ENCODE measurements at places on chromosomes 13 and 19. TPM values are rescaled to one million over a fixed set of nuclear protein-coding genes. Genes with fewer than 3 reads are reported as not detected.

Gene C19orf73
- 9.3 TPM for total RNA-seq

Gene YJEFN3
- 1.6 TPM for total RNA-seq

Gene CATSPERD
- not detected for total RNA-seq

Gene NLRP11
- total RNA-seq: not detected

DNA sequence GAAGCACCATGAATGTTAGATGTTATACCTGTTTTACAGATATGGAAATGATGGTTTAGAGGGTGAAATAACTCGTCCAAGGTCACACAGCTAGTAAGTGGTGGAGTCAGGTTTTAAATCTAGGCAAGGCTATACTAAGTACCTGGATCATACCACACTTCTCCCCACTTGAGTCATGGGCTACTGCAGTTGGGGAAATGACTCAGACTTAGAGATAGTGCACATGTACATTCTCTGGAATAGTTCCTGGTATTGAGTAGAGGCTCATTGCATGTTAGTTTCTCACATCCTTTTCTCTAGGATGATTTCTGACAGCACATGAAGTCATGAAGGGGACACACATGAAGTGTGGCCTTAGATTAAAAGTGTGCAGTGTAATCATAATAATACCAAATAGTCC is 76.2 kb upstream of the TNFSF11 start:
- no peak for DNase-seq

DNA sequence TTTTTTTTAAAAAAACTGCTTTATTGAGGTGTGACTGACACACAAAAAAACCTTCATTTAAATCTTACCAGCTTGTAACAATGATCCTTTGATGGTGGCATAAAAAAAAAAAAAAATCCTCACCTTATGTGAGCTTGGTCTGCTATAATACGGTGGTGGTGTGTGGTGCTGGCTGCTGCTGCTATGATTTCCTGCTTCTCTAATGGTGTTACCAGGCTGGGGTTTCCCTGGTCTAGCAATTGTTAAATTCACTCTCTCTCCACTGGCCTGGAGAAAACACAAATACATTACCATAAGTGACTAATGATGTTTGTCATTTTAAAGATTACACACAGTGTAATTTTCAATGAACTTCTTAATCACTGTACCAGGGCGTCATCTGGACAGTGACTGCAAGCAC is 60.6 kb downstream of the LNX2 start:
- no peak for DNase-seq

DNA sequence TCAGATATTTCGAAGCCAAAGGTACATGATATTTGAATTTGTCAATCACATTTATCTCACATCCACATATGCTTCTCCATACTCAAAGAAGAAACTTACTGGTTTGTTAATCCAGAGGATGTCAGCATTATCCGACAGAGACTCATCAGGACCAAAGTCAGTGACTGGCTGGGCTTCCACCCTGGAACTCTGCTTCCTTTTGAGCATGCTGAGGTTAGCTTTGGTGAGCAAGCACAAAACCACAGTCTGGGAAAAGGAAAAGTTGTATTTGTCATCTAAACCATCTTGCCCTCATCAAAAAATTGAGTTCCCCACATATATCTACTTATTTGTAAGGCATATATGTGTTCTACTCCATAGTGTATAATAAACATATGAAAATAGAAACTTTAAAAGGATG is 17.4 kb downstream of the NALCN start:
- no peak for DNase-seq

DNA sequence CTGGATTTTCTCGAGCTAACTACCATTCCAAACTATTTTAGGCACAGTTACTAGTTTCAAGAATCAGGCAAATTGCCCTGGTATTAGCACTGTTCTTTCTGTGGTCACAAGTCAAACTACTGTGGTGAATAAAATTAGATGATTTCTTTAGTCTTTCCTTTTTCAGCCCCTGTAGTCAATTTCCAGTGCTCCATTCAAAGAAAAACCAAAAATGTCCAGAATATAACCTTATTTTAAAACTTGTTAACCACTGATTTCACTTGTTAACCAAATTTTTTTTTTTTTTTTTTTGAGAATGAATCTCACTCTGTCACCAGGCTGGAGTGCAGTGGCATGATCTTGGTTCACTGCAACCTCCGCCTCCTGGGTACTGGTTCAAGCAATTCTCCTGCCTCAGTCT is 50.6 kb upstream of the USPL1 start:
- no peak for DNase-seq

DNA sequence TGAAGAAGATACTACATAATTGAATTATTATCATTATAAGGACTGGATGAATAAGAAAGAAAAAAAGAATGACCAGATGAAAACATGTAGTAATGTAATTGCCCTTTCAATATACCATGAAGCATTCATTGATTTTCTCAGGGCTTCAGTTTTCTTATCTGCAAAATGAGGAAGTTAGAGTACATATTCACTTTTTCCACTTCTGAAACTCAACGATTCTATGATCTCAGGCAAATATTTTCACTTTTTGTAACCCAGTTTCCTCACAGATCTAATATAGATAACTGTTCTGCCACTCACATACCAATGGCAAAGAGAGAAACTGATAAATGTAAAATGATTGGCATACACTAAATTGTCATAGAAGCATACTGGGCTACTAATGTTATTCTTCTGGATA is 856.6 kb upstream of the KLHL1 start:
- no peak for DNase-seq

DNA sequence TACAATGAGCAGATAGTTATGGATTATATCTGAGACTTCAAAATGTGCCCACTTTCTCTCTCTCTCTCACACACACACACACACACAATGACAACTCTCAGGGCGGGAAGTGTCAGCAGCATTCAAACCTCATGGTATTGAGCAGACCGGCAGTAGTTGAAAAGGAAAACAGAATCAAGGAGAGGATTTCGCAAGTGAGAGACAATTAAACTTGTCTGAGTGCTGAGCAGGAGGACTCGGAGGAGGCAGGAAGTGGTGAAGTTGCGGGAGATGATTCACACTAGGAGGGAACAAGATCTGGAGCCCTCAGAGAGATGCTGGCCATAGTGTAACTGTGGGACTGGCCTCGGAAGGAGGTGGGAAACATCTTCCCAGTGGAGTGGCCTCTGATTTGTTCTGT is 353.1 kb downstream of the EFNB2 start:
- no peak for DNase-seq

- DNase-seq: no peak
These were observed 12.1 kb downstream of the KLHL26 start for GRCh38 chr19:18648973-18649315.

DNA sequence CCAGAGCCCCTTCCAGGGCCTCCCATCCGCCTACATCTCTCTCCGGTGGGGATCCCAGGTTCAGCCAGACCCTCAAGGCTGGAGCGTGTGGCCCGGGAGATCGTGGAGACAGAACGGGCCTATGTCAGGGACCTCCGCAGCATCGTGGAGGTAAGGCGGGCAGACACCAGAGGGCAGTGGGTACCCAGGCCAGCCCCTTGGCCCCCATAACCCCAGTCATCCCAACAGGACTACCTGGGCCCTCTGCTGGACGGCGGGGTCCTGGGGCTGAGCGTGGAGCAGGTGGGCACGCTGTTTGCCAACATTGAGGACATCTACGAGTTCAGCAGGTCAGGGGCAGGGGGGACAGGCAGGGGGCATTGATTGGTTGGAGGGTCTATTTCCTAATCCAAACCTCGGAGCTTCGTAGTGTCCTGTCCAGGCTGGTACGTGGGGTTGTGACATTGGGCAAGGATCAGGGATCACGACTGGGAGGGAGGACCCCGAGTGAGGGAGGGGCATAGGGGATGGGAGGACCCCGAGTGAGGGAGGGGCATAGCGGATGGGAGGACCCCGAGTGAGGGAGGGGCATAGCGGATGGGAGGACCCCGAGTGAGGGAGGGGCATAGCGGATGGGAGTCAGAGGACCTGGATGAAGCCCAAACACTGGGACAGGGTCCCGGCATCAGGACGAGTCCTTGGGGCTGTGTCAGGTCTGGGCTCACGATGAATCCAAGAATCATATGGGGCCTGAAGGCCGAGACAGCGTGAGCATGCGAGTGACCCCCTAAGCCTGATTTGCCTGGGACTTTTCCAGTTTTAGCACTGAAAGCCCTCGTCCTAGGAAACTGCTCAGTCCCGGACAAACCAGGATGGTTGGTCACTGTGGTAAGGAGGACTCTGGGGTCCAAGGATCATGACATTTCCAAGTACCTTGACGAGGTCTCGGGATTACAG is 2.9 kb downstream of the PLEKHG2 start:
- no peak for DNase-seq

DNA sequence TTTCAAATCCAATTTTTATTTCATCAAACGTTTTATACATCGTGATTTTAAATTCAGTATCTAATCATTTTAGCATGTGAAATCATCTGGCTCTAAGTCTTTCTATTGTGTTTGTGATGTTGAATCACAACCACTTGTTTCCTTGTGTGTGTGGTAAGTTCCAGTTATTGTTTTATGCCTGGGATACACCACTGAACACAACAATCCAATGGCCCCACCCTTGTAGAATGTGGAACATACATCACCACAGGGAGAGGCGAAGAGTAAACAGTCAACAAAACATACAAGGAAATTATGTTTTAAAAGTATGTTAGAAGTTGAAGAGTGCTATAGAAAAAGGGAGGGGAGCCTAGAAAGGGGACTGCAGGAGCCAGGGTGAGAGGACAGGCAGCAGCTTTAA is 100.5 kb downstream of the EPSTI1 start:
- DNase-seq: no peak

DNA sequence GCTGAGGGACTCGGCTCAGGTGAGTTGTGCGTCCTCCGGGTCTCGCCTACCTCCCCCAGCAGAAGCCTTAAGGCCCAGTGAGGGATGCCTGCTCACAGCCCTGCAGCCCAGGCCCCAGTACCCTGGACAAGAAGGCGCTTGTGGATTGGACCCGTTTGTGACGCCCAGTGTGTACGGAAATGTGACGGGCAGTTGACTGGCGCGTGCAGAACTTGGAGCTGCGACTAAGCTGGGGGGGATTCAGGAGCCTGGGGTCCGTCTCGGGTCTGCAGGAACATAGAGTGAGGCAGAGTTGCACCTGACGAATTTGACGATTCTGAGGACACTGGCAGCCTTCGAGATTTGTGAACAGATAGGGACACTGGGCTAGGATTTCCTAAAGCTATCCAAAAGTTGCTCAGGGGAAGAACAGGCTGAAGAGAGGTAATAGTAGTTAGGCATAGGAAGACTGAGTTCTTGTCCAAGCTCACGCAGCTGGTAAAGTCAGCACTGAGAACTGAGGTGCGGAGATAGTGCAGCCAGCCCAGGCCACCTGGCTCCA is 519 bp downstream of the ZNF551 start:
- DNase-seq: no peak

GRCh38 chr13:102642475-102642874 is 45.7 kb downstream of the TPP2 start:
- DNase-seq: no peak
